ENCODE measurements at places on chromosomes 2 and 18.

GRCh38 chr2:27296481-27296880 lies 11.8 kb downstream of the UCN start:
- no peak for DNase-seq

DNA sequence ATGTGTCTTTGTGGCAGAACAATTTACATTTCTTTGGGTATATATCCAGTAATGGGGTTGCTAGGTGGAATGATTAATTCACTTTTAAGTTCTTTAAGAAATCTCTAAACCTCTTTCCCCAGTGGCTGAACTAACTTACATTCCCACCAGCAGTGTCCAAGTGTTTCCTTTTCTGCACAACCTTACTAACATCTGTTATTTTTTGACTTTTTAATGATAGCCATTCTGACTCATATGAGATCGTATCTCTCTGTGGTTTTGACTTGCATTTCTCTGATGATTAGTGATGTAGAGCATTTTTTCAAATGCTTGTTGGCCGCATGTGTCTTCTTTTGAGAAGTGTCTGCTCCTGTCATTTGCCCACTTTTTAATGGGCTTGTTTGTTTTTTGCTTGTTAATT lies 43.1 kb upstream of the PTH2R start:
- no peak for DNase-seq

DNA sequence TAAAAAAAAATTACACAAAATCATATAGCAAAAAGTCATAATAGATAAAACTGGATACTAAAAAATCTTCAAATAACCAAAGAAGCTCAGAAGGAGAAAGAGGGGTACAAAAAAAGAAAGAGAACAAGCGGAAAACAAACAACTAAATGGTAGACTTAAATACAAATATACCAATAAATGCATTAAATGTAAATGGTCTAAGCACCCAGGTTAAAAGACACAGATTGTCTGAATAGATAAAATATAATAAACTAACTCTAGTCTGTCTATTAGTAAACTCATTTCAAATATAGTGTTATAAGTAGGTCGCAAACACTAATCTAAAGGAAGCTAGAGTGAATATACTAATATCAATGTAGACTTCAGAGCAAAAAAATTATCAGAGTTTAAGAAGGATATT lies 357.4 kb downstream of the METTL4 start:
- no peak for DNase-seq

DNA sequence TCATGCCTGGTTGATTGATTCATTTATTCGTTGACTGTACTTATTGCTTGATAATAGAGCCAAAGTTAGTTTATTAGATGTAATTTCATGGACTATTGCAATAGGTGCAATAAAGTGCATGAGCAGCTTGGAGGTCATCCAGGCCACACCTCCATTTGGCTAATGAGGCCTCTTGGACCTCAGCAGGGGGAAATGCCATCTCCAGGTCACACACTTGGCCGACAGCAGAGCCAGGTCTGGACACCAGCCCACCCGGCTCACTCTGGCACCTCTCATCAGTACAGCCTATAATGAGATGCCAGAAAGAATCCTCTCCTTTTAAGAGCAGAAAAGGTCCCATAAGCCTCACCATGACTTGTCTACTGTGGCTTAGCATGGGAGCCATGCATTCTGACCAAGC lies 71.2 kb upstream of the AFF3 start:
- no peak for DNase-seq

GRCh38 chr2:84957771-84958134 lies 13.2 kb upstream of the KCMF1 start:
- DNase-seq = no peak

GRCh38 chr18:38923126-38923525 lies 1357.5 kb upstream of the CELF4 start:
- DNase-seq = no peak

GRCh38 chr2:70943205-70943871 lies 7.6 kb downstream of the ATP6V1B1 start:
- no peak for DNase-seq

GRCh38 chr18:35732636-35733035 lies 151.1 kb downstream of the GALNT1 start:
- DNase-seq = no peak

- no peak for DNase-seq
Observed at GRCh38 chr18:5461041-5461440, 82.8 kb downstream of the EPB41L3 start.

DNA sequence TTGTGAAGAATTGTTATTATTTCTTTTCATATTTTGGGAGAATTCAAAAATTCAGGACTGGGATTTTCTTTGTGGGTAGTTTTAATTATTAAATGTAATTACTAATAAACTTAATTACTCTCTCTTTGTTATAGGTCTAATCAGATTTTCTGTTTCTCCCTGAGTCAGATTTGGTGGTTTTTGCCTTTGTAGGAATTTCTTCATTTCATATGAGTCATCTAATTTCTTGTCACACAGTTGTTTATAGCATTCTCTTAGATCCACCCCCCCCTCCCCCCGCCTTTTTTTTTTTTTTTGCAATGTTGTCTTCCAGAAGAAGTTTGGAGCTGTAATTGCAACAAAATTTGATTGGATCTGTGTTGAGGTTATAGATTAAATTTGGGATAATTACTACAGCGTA lies 26.0 kb upstream of the GALR1 start:
- DNase-seq = no peak

- DNase-seq = no peak
Observed at GRCh38 chr2:69858261-69858660, 28.8 kb downstream of the GMCL1 start.

DNA sequence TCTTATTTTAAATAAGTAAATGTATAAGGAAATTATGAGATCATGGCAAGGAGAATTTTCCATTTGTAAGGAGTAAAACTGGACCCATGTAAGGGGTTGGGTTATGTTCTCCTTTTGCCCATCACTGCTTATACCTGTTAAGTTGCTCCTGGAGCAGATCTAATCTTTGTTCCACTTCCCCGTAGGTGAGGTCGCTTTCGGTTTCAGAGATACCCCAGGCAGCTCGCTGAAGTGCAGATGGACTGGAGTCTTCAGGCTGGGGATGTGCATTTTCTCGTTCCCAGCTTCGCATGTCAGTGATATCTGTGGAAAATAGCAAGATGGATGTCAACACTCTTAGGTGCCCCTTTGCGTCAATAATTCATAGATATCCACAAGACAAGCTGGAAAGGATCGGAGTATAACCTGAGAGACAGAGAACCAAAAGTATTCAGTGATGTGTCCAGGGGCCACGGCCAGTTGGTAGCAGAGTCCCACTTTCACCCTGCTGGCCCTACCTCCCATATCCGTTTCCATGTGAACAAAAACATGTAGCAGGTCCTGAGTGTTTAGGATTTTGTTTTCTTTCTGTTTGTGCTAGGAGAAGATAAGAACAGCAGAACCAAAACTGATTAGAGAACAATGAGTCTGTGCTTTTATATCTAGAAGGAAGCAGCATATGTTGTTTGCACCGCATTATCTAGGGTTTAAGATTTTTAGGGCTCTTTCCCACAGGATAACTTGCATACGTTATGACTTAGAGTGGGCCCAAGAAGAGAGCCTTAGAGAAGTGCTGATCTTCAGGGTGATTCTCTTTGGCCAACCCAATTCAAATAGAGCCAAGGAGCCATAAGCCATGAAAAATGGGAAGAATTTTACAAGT lies 36.0 kb downstream of the GCA start:
- no peak for DNase-seq

DNA sequence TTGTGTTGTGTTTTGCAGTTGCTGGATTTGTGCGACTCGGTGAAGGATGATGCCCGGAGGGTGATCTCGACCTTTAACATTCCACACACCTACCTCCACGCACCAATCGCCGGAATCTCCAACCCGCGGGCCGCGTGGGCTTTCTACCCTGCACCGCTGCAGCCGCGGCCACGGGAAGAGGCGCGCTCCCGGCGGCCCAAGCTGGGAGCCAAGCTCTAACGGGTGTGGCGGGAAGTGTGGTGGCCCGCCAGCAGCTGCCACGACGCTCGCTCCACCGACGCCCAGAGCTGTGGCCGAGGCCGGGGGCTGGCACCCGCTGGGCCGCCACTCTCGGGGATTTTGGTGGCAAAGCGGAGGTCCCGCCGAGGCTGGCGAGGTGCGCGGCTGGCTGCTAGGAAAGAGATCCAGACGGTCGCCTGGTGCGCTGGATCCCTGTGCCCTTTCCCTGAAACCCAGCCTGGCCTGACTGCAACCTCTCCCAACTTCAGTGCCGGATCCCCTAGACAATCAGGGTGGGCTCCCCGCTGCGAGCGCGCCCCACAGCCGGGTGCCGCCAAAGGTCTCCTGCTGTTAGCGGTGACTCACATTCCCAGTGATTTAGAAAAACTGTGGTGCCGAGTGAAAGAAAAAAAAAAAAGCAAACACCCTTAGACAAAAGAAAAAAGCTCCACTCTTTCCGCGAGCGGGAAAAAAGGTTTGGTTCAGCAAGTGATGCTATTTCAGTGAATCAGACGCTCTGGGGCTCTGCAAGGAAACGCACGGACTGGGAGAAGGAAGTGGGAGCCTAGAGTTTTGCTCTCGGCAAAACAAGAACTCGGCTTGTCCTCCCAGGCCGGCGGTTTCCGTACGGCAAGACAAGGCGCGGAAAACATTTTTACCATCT lies 2.9 kb upstream of the BCL2L11 start:
- DNase-seq = no peak

- no peak for DNase-seq
Observed at GRCh38 chr2:179233083-179233490, 31.5 kb downstream of the SESTD1 start.

DNA sequence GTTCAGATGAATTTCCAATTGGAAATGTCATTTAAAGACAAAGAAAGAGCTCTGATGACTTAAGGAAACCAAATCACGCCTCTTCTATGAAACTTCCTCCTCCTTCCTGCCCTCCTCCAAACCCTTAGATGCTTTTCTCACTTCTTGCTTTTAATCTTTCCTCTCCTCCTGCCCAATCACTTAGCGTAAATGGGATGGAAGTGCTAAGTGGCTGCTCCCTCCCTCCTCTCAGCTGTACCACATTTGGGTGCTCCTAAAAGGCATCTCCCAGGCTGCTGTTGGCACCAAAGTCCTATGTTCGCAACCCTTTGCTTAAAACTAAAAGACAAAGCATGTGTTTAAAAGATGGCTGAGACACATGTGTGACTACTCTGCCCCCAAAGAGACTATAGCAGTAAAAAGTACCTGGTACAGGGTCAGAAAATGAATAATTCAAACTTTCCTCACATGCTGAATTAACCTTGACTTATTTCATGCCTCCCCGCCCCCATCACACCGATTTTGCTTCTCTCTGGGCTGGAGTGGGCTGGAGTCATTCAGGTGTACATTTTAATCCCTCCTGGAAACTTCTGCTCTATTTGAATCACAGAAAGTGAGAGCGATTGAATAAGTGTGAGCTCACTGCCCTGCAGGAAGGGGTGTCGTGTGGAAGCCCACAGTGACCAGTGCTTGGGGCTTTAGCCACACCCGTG lies 59.2 kb upstream of the KLF7 start:
- no peak for DNase-seq

GRCh38 chr2:32262105-32262504 lies 2.6 kb downstream of the NLRC4 start:
- no peak for DNase-seq

- DNase-seq = no peak
Observed at GRCh38 chr18:4587204-4587603, 132.1 kb upstream of the DLGAP1 start.

GRCh38 chr18:73884868-73885267 lies 262.8 kb downstream of the FBXO15 start:
- no peak for DNase-seq

DNA sequence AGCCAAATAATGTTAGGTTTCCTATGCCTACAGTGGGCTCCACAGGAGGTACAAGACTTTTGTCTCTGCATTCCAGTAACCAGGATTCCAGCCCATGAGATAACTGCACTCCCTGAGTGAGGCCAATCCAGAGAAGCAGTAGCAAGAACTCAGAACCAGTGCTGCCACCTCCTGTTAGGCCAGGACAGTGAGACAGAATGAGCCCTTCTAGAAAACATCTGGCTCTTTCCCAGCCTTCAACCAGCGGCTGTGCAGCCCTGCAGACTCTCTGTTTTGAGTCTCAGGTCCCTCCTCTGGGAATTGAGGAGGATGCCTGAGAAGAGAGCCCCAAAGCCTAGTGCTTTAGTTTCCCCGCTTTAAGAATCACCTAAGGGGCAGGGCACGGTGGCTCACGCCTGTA lies 44.2 kb downstream of the ARID5A start:
- no peak for DNase-seq

- no peak for DNase-seq
Observed at GRCh38 chr18:48929941-48930713, 20.6 kb downstream of the SMAD7 start.

DNA sequence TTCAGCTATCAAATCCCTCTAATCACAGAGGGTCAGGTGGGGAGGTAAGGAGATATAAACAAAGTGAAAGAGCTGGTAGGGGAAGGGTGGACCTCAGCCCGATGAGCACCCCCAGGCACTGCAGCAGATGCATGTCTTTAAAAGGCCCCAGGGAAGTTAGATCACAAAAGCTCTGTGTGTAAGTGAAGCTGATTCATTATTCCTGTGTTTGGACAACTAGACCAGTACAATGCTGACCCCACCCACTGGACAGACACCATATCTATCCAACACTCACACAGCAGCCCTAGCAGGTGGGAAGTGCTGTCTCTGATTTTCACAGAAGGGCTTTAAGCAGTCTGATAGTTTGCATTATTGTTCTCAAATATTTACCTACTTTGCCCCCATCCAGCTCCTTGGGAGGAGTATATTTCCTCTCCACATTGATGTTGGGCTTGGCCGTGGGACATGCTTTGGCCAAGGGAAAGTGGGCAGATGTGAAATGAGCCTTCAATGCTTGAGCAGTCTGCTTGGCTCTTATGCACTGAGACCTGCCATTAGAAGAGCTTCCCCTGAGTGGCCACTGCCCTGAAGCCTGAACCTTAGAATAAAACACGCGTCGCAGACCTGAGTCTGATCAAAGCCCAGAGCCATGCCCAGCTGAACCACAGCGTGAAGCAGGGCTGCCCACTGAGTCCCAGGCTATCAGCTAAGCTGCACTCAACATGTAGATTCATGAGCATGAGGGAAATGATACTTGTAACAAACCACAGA lies 111.4 kb downstream of the COPS8 start:
- no peak for DNase-seq

DNA sequence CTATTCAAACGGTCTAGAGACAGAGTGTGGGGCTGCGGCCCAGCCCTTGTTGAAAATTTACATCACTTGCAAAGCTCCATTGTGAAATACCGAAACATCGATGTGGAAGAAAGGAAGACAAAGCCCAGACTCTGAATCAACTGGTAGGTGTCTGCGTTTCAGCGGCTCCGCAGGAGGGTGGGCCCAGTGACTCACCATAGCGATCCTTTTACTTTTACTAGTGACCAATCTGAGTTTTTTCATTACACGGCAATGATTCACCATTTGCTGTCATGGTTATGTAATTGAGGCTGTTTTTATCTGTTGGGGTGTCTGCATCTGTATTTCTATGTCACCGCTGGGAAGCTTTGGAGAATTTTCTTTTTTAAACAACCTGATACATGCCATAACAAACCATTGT lies 66.6 kb upstream of the ODC1 start:
- no peak for DNase-seq

GRCh38 chr18:80245781-80246444 lies 1.4 kb downstream of the PARD6G start:
- DNase-seq = no peak

- no peak for DNase-seq
Observed at GRCh38 chr18:11125492-11126315, 23.7 kb downstream of the PIEZO2 start.
